ENCODE measurements at places on chromosomes 12 and 14.

- DNase-seq, result no peak
These were observed 41.8 kb upstream of the PPP2R5C start for GRCh38 chr14:101719708-101720107.

DNA sequence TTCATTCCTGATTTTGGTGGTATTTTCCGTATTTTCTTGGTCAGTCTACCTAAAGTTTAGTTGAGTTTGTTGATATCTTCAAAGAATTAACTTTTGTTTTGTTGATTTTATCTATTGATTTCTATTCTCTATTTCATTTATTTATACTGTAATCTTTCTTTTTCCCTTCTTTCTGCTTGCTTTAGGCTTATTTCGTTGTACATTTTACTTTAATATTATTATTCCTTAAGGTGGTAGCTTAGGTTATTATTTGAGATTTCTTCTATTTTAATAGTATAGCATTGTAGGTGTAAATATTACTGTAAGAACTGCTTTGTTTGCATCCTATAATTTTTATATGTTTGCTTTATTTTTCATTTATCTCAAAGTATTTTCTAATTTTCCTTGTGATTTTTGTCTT is 21.4 kb upstream of the KLRF1 start:
- no peak for DNase-seq

GRCh38 chr12:119157978-119158377 is 20.8 kb upstream of the HSPB8 start:
- DNase-seq, result no peak

GRCh38 chr14:58026967-58027366 is 125.0 kb downstream of the ARMH4 start:
- DNase-seq, result no peak

DNA sequence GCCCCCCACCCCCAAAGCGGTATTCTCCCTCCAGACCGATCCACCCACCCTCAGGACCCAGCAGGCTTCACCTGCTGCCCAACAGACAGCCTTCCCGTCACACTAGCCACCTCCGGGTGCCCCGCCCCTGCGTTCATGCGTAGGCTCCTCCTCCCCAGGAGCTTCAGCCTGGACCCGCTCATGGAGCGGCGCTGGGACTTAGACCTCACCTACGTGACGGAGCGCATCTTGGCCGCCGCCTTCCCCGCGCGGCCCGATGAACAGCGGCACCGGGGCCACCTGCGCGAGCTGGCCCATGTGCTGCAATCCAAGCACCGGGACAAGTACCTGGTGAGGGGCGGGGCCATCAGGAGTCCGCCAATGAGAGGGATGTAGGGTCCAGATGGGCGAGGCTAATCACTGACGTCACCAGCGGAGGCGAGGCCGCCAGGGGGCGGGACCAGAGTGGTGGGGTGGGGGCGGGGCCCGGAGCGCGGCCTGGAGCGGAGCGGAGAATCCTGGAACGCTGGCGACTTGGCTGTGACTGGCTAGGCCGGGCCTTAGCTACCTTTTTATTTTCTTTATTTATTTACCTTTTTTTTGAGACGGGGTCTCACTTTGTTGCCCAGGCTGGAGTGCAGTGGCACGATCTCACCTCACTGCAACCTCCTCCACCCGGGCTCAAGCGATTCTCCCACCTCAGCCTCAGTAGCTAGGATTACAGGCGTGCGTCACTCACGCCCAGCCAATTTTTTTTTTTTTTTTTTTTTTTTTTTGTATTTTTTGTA is 4.4 kb downstream of the TNS2 start:
- DNase-seq, result peak; percentile 95

DNA sequence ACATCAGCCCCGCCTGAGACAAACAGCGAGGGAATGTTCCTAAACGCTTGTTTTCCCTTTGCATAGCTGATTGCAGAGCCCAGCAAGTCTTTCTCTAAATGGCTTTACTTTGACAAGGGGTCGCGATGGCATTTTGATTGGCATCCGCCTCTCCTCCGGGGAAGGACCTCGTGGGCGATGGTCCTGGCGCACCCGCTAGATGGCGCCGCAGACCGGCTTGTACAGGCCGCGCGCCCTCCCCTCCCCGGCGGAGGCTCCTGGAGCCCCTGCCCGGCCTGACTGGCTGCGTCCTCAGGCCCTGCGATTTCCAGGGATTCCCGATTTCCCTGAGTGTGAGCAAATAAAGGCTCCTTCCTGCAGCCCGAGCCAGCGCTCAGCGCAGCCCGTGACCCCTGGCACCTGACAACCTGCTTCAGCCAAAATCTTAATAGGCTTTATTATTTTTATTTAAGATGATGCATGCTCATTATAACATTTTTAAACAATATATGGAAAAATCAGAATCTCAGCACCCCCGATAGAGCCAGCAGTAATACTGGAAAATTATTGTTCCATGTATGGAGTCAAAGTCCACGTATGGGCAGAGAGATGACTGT is 468.3 kb downstream of the AACS start:
- DNase-seq, result no peak
